Stimulated activated CD4-positive, alpha-beta T cell treated with anti-CD3 and anti-CD28 coated beads, Interleukin-4, amount 100 ng/mL, for 4 hours (primary cell): ENCODE measurements at places on chromosomes 3 and 15.

DNA sequence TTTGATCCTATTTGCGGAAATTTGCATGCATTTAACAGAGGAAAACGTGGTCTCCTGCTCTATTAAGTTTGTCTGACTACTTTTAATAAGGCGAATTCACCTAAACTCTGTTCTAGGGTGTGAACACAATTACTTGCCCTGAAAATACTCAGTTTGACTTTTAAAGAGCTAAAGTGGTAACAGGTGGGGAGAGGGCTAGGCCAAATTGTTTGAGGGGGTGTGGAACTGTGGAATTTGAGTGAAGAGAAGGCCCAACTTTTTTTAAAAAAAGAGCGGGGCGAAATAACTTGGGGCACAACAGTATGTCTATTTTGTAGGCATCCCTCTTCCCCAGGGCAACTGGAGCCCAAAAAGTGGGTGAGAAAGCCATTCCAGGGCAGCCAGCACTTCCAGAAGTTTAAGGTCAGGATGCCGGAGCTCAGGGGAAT, 580 bp upstream of the FXR1 start:
- no peak for DNase-seq

GRCh38 chr15:91555312-91555711, 298.2 kb upstream of the SLCO3A1 start:
- DNase-seq, result no peak

DNA sequence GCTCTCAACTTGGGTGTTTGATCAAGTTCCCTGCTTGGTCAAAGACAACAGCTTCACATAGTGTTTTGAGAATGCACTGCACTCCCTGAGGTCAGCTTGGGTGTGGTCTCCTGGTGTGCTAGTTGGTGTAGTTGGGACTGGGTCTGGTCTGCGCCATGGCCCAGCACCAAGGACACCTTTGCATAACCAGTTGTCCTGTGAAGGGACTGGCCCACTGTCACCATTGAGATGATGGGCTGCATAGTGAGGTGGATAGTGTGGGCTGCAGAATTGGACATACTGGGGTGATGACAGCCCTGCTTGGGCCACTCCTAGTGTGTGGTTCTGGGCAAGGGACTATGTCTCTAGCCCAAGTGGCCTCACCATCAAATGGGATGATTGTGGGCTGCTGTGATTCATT, 9.5 kb downstream of the RPSA start:
- no peak for DNase-seq

DNA sequence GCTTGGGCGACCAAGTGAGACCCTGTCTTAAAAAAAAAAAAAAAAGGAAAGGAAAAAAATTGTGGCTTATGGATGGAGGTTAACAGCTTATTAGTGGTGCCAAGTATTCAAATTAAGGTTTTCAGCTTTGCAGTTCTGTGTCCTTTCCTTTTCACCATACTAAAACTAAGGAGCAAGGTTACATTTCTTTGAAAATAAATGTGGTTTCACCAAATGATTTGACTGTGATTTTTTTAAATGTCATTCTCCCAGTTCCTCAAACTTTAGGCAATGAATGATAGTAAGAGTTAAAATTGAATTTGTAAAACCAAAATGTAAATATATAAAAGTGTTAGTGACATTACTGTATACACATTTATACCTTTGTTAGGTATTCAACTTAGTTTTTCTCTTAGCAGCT, 9.6 kb downstream of the CHRNA5 start:
- DNase-seq, result no peak

GRCh38 chr3:134330883-134331810, 43.1 kb downstream of the AMOTL2 start:
- DNase-seq, result no peak

DNA sequence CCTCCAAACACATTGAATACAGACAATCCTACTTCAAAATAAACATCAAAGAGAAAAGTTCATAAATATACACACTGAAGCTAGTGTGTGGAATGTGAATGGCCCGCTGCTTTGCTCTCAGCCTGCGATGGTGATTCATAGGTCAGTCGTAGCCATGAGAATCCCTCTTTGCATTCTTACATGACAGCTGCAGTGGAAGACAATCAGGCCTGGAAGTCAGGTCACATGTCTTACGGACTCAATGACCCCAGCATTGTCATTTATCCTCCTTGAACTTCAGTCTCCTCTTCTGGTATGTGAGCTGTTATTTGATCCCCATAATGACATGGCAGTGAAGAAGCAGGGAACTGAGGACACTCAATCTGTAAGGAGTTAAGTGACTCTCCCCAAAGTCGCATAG, 217.8 kb upstream of the EOMES start:
- DNase-seq, result no peak
